ENCODE measurements at places on chromosomes 3 and 15.

GRCh38 chr15:51678096-51678495 is 3.2 kb upstream of the SCG3 start:
- peak; percentile 72 for DNase-seq

DNA sequence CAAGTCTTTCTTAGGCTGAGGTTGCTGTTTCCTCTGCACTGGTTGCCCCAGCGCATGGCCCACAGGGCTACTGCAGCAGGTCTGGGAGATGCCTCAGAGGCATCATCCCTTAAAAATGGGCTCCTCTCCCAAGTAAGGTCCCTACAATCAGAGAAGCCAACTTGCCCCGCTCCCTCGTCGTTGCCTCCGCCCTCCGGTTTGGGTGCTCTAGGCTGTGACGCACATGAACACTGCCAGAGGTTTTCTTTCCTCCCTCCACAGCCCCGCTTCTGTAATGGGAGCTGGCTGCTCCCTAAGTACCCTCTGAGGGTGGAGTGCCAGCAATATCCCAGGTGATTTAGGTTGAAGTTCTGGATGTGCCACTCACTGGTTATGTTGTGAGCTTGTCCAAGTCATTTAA is 14.0 kb downstream of the MAGEF1 start:
- DNase-seq = no peak

- DNase-seq = no peak
Observed at GRCh38 chr15:98955331-98955730, 52.3 kb downstream of the PGPEP1L start.

- DNase-seq = no peak
Observed at GRCh38 chr3:38487323-38487722, 8.8 kb upstream of the EXOG start.

GRCh38 chr15:89747708-89748682 is 3.1 kb downstream of the MESP1 start:
- DNase-seq = no peak

DNA sequence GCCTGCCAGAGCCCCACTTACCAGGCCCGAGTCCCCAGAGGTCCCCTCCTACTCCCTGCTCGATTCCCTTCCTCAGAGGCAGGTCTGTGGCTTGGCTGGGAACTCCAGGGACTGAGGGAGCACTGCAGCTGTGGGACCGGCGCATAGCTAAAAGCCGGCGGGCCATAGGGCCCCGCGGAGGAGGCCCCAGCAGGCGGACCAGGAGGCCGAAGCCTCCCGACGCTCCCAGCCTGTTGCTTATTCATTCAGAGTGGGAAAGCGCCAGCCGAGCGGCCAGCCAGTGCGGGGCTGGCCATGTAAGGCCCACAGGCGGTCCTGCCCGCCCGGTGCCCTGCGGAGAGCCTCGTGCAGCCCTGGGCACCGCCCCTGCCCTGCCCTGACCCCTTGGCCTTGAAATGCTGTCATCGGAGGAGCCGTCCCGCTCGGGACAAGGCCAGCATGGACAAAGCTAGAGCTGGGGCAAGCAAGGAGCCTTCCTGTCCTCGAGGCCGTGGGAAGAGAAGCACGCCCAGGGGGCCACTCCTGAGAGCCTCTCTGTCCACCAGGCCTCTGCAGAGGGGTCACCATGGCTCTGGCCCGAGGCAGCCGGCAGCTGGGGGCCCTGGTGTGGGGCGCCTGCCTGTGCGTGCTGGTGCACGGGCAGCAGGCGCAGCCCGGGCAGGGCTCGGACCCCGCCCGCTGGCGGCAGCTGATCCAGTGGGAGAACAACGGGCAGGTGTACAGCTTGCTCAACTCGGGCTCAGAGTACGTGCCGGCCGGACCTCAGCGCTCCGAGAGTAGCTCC is at the start of gene LOXL1:
Gene LOXL1, plus strand, starts transcription at position 244 of the 784 bp plus-strand sequence. Its CDS starts 322 bp downstream, at position 566.
- peak; percentile 53 for DNase-seq

DNA sequence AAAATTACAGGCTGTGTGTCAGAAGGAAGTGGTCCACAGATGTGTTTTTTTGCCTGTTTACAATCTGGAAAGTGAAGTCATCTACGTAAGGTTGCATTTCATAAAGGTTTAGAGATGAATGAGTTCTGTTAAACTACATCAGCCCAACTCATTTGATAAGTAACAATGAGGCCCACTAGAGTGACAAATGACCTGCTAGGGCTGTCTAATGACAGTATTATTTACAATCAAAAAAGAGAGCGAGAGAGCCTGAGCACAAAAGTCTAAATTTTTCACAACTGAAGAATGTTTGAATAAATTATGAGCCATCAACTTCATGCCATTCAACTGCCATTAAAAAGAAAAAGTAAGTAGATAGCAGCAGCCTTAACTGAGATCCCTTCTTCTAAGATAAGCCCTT is 135.7 kb upstream of the TBL1XR1 start:
- no peak for DNase-seq

All from bronchial epithelial cell (primary cell).